A375 (cell line): ENCODE measurements at places on chromosomes 5 and 9. TPM values are rescaled to one million over a fixed set of nuclear protein-coding genes. Genes with fewer than 3 reads are reported as not detected.

SEMA4D gene
- total RNA-seq = 6.4 and 6.5 TPM in 2 replicates

NAIF1 gene
- total RNA-seq = 15.0 and 18.6 TPM in 2 replicates

MRPL50 gene
- 11.0 and 11.9 TPM in 2 replicates for total RNA-seq

WASHC1 gene
- 11.4 and 13.3 TPM in 2 replicates for total RNA-seq

PRR16 gene
- 2.3 and 2.6 TPM in 2 replicates for total RNA-seq

MEF2C gene
- total RNA-seq = 6.4 and 7.1 TPM in 2 replicates

GDNF gene
- total RNA-seq = 0.45 and 1.5 TPM in 2 replicates

OLFML2A gene
- 7.6 and 7.7 TPM in 2 replicates for total RNA-seq

FUT7 gene
- total RNA-seq = not detected in 2 replicates

DBH gene
- not detected in 2 replicates for total RNA-seq

SLC4A9 gene
- not detected in 2 replicates for total RNA-seq

PCDH12 gene
- total RNA-seq = 0.15 and 0.21 TPM in 2 replicates

NOL6 gene
- 77.7 and 79.7 TPM in 2 replicates for total RNA-seq

SOHLH1 gene
- total RNA-seq = not detected in 2 replicates

UBE2B gene
- 8.0 and 12.4 TPM in 2 replicates for total RNA-seq

GRIA1 gene
- not detected in 2 replicates for total RNA-seq

SHOC1 gene
- total RNA-seq = 0.08 TPM in 1 of 2 replicates, not detected in the other

PCA3 gene
- not detected in 2 replicates for total RNA-seq

DIPK1B gene
- 12.7 and 16.4 TPM in 2 replicates for total RNA-seq

BASP1 gene
- total RNA-seq = 4.7 and 5.9 TPM in 2 replicates

ANGPTL2 gene
- 5.9 and 10.1 TPM in 2 replicates for total RNA-seq

WNT8A gene
- total RNA-seq = not detected in 2 replicates

SLC36A3 gene
- not detected in 2 replicates for total RNA-seq

PRDM12 gene
- 0.08 and 0.11 TPM in 2 replicates for total RNA-seq

EGR1 gene
- total RNA-seq = 10.7 and 16.8 TPM in 2 replicates

SMIM32 gene
- not detected in 2 replicates for total RNA-seq

MARCOL gene
- total RNA-seq = not detected in 2 replicates

GFPT2 gene
- total RNA-seq = 32.9 and 37.4 TPM in 2 replicates

IFNA13 gene
- total RNA-seq = not detected in 2 replicates

CCDC192 gene
- total RNA-seq = 0.27 TPM in 1 of 2 replicates, not detected in the other

ZDHHC11B gene
- 0.05 and 0.26 TPM in 2 replicates for total RNA-seq

IRX2 gene
- not detected in 2 replicates for total RNA-seq

PPP3R2 gene
- not detected in 2 replicates for total RNA-seq

SPOCK1 gene
- 71.0 and 84.4 TPM in 2 replicates for total RNA-seq

NKD2 gene
- total RNA-seq = 0.49 and 0.72 TPM in 2 replicates

GRXCR2 gene
- total RNA-seq = not detected in 2 replicates

PCDHGB2 gene
- 1.9 and 2.3 TPM in 2 replicates for total RNA-seq

IRX4 gene
- 0.15 and 0.53 TPM in 2 replicates for total RNA-seq

SLC25A2 gene
- total RNA-seq = 0.19 TPM in 1 of 2 replicates, not detected in the other

PCDHGA7 gene
- 6.1 and 8.1 TPM in 2 replicates for total RNA-seq

PCDHAC2 gene
- total RNA-seq = 3.9 and 5.3 TPM in 2 replicates

FOXD4 gene
- total RNA-seq = 0.30 and 0.37 TPM in 2 replicates

CDH6 gene
- total RNA-seq = 1.8 TPM in 2 replicates

WDR38 gene
- not detected in 2 replicates for total RNA-seq

SOWAHA gene
- 0.15 and 0.32 TPM in 2 replicates for total RNA-seq

KIF20A gene
- 60.6 and 61.7 TPM in 2 replicates for total RNA-seq

HARS2 gene
- total RNA-seq = 36.4 and 42.9 TPM in 2 replicates
